ENCODE measurements at places on chromosomes 6 and 20.
A peak's percentile ranks its signal among the peaks of the same experiment; 100 is the strongest.

- DNase-seq: no peak
Observed at GRCh38 chr6:69866351-69866769, at the start of gene COL19A1. Gene COL19A1 (plus strand): TSS chr6:69866556. CDS start chr6:69879568, 13,012 bp downstream.

DNA sequence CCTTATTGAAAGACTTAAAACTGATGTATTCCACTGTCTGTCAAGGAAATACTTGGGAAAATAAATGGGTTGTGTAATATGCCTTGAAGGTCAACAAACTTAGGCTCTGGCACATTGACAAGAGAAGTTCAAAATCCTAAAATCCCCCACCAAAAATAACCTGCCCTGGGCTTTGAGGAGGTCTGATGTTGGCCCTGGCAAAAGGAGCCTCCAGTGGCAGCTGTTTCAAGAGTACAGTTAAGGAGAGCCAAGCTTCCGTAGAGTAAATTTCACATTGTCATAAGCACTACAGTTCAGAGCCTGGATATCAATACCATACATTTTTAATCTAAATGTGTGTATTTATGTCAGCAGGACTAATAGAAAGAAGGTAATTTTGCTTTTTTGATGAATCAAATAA is 282.7 kb downstream of the EYA4 start:
- no peak for DNase-seq

GRCh38 chr6:53734473-53735299 is 60.1 kb upstream of the LRRC1 start:
- DNase-seq: peak; percentile 60

GRCh38 chr6:148239801-148240460 is 102.7 kb upstream of the SASH1 start:
- DNase-seq: no peak

GRCh38 chr6:16778521-16778920 is 17.3 kb upstream of the ATXN1 start:
- no peak for DNase-seq

DNA sequence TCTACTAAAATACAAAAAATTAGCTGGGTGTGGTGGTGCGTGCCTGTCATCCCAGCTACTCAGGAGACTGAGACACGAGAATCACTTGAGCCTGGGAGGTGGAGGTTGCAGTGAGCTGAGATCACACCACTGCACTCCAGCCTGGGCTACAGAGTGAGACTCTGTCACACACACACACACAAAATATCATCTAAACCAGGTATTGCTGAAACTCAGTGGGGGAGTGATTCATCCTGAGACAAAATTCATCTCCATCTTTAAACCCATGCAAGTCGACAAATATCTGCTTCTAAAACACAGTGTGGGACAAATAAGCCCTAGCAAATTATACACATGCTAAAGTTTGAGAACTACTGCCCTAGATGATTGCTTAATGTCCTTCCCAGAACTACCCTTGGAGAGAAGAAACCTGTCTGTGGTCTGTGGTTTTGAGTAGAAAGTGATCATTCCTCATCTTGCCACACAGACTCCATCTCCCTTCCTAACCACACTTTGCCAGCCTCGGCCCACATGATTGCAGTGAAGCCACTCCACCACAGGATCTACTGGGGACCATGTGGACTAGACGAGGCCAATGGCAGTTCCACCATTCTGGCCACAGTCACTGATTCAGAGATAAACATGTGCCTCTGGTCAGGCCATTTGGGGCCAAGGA is 130.3 kb downstream of the OPRM1 start:
- no peak for DNase-seq

GRCh38 chr6:141467881-141468280 is 664.8 kb upstream of the GJE1 start:
- DNase-seq: no peak

DNA sequence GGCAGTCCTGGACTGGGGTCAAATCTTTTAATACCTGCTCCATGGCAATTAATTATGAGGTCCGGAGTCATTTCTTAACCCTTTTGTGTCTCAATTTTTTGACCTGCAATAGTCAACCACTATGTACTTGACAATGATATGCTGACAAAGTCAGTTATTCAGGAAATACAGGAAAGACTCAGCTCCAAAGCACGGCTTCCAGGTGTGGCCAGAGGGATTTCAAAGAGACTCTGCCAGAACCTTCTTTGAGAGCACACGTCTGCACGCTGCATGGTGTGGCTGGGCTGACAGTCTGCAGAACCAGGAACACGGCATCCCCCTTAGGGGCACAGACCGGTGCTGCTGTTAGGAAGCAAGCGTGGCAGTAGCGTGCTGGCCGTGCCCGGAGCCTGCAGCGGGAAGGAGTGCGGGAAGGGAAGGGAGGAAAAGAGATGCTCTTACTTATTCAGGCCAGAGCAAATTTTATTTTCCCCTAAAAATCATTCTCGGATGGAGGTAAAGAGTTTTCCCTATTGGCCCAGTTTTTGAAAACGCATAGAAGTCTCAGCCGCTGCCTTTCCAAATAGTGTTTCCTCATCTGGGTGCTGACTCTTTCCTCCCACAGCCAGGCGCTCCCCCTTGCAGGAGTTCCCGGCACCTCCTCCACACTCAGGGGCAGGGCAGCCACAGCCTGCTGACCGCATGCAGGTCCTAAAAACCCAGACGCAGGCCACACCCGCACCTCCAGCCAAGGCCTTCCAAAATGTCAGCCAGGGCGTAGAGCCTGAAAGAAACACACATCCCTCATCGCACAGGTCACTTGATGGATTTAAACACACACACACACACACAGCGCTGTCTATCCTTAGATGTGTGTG is 187.4 kb upstream of the SNX9 start:
- no peak for DNase-seq

- peak; percentile 20 for DNase-seq
Observed at GRCh38 chr6:126784161-126784790, 334.2 kb upstream of the RSPO3 start.

DNA sequence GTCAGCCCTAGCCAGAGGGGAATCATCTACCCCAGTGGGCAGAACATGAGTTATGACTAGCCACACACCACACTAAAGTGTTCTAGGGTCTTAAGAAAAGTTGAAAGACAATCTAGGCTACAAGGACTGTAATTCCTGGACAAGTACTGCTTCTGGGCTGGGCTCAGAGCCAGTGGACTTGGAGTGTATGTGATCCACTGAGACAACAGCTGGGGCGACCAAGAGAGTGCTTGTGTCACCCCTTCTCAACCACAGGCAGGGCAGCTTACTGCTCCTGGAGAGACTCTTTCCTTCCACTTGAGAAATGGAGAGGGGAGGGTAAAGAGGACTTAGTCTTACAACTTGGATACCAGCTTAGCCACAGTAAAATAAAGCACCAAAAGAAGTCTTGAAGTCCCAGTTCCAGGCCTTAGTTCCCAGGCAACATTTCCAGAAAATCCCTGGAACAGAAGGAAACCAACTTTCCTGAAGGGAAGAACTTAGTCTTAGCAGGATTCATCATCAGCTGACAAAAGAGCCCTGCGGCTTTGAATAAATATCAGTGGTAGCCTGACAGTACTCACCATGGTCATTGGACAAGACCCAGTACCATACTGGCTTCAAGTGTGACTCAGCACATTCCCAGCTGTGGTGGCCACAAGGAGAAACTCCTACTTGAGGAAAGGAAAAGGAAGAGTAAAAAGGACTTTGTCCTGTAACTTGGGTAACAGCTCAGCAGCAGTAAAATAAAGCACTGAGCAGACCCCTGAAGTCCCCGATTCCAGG is 355.1 kb upstream of the ADGRB3 start:
- no peak for DNase-seq

DNA sequence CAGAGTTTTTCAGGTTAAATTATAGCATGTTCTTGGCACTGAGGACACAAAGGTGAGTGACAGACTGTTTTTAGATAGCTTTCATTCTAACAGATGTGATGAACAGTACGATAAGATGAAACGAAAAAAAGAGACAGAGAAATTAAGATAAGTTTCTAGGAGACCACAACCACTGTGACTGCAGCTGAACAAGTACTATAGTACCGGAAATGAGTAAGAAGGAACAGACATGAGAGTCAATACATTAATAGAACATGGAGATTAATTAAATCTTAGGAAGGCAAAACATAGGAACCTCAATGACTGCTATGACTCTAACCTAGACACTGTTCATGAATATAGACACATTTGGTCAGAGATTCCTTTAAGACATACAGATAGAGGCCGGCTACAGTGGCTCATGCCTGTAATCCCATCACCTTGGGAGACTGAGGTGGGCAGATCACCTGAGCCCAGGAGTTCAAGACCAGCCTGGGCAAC is 40.2 kb downstream of the HBS1L start:
- DNase-seq: no peak

DNA sequence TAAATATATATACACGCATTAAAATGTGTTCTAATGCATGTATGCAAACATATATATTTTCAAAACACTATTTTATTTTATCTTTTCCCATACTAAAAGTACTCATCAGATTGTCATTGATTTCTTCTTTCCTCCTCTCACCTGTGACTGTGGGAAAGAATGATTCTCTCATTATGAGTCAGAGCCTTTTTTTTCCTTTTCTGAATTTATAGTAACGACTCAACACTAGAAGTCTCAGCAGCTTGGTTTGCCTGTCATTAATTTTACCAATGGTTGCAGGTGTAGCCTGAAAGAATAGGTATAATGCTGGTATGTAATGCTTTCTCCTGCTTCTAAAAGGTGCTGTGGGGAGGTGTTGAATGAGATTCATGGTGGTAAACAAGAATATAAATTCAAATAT is 328.7 kb downstream of the UTRN start:
- DNase-seq: no peak

- no peak for DNase-seq
Observed at GRCh38 chr6:91485047-91485446, 898.2 kb upstream of the MAP3K7 start.

- DNase-seq: no peak
Observed at GRCh38 chr6:18613319-18613925, 226.3 kb downstream of the RNF144B start.

- DNase-seq: no peak
Observed at GRCh38 chr20:12906361-12906760, 102.4 kb upstream of the SPTLC3 start.

DNA sequence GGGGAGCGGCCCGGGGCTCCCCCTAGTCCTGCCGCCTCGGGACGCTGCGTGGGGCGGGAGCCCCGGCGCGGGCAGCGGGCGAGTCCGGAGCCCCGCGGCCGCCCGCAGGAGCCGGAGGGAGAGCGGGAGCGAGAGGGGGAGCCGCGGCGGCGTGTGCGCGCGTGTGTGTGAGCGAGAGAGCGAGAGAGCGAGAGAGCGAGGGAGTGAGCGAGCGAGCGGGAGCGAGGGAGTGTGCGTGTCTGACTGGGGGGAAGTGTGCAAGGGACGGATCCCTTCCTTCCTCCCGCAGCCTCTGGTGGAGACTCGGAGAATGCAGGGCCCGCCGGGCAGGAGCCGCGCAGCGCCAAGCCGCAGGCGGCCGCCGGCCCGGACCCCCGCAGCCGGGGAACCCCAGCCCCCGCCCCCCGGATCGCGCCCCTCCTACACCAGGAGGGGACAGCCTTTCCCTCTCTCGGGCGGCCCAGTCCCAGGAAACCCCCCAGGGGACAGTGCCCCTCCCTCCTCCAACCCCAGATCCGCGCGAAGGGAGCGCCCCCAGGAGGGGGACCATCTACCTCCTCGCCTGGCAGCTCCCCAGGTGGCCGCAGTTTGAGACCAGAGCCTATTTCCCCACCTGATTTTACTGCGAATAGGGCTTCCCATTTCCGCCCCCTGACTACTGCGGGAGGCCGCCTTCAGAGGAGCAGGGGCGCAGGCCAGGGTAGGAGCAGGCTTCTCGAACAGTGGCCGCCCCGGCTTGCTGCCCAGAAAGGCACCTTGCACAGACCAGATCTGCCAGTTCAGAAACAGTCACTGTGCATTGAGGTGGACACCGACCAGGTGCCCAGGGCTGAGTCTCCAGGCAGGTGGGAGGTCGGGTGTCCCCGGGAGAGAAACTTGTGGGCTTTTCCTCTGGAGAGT is at the start of gene CDH22:
TSS of gene CDH22 (minus strand) at position 241 of the 900 bp plus-strand sequence. CDS start 57,204 bp downstream, outside the sequence.
- DNase-seq: peak; percentile 85

DNA sequence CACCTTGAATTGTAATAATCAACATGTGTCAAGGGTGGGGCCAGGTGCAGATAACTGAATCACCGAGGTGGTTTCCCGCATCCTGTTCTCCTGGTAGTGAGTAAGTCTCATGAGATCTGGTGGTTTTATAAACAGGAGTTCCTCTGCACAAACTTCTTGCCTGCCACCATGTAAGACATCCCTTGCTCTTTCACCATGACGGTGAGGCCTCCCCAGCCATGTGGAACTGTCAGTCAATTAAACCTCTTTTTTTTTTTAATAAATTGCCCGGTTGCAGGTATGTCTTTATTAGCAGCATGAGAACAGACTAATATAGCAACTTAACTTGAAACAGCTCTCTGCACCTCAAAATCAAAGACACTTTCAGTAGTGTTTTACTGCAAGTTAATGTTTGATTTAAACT is 121.6 kb downstream of the OGFRL1 start:
- DNase-seq: peak; percentile 55

DNA sequence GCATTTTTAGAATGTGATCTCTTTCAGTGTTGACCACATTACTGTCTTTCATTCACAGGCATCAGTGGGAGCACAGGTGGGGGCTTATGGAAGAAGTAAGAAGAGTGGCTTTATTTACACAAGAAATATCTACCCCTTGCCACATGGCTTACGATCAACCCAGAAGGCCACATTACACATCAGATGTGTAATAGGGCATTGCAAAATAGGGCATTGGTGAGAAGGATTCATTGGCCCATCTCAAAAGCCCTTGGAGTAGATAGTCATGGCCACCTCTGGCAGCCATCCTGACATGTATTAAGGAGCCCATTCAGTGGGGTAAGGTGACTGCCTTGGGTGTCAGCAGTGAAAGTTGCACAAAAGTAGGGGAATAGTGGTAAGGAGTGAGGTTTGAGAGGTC is 97.5 kb downstream of the MAFB start:
- DNase-seq: no peak

DNA sequence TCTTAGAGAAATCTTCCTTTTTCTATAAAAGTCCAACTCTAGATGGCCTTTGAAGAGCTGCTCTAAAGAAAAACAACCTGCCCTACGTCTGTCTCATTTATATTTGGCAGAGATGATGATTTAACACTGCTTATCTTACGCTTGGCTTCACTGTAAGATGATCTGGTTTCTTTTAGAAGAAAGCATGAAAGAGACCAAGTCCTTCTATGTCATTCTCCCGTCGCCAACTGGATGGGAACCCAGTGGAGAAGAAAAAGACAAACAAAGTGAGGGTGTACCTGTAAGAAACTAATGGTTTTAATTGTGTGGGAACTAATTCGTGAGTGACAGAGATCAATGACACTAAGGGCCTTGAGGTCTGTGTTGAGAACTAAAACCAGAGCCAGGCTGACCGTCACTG is 92.8 kb downstream of the MBOAT1 start:
- no peak for DNase-seq

- no peak for DNase-seq
Observed at GRCh38 chr20:19427913-19428312, 215.5 kb downstream of the SLC24A3 start.
